ENCODE measurements at places on chromosomes 13 and 19.

GRCh38 chr19:56162258-56162657, 13.6 kb upstream of the GALP start:
- no peak for DNase-seq

GRCh38 chr19:24081056-24081455, 5.9 kb upstream of the ZNF254 start:
- DNase-seq: no peak

GRCh38 chr19:32388393-32388855, 17.1 kb upstream of the DPY19L3 start:
- no peak for DNase-seq

GRCh38 chr13:43992211-43992610, 112.5 kb downstream of the LACC1 start:
- DNase-seq: no peak

DNA sequence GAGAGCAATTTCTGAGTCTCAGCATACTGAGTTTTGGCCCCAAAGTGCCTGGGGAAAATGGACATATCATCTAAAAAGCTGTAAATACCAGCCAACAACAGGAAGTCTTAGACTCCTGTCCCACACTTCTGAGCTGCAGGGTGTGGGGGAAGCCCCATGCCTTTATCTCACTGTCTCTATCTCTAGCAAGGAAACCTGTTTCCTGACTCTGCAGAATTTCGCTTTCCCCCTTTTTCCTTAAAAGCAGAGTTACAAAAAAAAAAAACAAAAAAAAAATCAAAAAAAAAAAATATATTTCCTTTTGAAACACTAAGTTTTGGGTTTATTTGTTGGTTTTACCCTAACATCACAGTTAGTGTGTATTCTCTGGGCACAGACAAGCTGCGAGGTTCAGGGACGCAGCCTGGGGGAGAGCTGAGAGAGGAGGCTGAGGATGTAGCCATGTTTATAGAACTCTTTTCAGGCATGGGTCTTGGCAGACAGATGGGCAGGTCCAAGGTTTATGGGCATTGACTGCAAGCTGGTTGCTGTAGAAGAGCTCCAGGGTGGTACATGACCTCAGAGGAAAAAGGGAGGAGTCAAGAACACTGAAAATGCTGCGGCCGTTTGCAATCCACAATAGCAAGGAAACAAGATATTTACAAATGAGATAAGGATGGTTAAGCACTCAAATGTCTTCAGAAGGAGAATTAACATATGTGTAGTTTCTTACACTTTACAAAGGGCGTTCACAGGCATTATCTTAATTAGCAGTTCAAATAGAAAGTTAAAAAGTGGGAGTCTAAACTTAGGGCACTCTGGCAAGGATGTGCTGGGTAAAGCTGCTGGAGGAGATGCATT, 4.9 kb downstream of the MBNL2 start:
- DNase-seq: no peak

- no peak for DNase-seq
Measured at GRCh38 chr13:99722931-99723330, 221.7 kb downstream of the TM9SF2 start.

DNA sequence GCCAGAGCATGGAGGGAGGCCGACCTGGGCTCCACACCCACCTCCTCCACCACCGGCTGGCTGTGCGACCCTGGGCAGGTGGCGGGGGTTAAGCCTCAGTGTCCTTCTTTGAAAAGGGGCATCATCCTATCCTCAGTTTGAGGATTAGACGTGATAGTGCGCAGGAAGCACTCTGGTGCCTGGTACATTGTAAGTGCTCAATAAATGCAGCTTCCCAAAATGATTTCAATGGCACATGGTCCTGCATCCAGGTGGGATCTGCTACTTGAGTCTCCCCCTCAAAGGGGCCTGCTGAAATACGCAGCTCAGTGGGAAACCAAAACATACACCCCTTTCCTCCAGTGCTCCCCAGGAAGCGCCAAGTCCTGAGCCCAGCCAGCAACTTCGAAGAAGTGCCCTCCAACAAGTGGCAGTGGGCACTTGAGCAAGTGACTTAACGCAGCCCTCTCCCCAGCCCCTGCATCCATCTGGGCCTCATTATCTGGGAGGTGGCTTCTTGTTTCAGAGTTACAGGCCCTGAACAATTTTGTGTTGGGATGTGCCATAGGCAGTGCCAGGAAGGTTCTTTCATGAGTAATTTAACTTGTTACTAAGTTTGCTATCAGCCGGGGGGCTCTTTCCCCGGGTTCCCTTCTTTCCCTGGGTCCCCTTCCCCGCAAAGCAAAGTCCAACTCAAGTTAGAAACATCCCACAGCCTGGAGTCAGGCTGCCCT, 17.9 kb downstream of the ACTN4 start:
- DNase-seq: no peak

- DNase-seq: no peak
Measured at GRCh38 chr19:16051254-16052025, 24.9 kb upstream of the TPM4 start.

DNA sequence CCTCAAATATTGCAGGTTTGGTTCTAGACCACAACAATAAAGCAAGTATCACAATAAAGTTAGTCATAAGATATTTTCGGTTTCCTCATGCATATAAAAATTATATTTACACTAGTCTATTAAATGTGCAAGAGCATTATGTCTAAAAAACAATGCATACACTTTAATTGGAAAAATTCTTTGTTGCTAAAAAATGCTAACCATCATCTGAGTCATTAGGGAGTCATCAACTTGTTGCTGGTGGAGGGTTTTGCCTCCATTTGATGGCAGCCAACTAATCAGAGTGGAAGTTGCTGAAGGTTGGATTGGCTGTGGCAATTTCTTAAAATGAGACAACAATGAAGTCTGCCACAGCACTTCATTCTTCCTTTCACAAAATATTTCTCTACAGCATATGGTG, 422.3 kb upstream of the GPC6 start:
- DNase-seq: no peak

GRCh38 chr13:45393941-45394570, 24.1 kb downstream of the SLC25A30 start:
- DNase-seq: peak; percentile 68

DNA sequence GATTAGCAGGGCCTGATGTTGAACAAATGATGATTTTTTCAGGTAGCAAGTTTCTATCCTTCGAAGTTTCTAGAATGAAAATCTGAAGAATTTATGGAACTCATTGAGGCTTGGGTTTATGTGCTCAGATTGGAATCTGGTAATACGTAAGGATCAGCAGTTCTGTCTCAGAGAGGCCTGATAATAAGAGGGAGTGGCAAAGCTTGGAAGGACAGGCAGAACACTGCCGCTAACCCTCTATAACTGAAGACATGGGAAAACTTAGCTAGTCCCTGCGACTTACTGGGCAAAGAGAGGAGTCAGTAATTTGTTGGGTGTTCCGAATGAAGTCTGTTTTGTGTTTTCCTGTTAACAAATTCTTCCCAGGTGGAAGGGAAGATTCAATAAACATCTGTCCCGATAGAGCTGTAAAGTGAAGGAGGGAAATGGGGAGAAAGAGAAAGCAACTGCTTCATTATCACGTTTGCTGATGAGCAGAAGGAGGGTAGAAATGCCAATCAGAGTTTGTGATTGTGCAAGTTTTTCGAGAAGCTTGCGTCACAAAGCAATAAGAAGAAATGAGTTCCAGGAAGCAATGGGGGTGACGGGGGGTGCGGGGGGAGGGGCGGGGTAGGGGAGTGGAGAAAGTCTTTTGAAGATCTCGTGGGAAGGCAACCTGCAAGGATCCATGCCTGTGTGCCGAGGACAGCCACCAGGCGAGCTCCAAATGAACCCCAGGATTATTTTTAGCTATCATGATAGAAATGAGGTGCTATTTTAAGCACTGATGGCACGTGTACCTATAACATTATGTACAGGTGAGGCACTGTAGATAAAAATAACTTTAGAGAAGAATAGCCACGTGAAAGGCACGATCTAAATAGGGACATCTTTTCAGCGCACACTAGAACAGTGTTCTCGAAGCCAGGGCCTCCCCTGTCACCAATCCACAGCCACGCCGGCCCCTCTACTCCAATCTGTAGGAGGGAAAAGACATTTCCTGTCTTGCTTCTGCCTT, 224.1 kb downstream of the FGF9 start:
- no peak for DNase-seq

DNA sequence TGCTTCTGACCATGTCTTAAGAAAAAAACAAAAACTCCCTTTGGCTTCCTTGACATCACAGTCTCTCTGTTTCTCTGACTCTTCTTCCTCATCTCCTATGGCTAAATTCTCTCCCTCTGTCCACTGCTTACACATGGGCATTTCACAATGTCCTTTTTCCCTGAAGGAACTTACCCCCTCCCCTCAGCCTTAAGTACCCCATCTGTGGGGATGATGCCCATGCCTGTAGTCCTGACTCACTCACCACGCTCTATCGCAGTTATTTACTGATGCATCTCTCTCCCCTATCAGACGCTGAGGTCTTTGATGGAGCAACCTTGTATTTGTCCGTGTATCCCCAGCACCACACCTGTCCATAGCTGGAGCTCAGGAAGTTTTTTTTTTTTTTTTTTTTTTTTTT, 32.4 kb downstream of the ACTN4 start:
- DNase-seq: no peak
